ENCODE measurements at places on chromosomes 3 and 15.

GRCh38 chr15:87620393-87620792, 636.1 kb downstream of the NTRK3 start:
- DNase-seq, result no peak

DNA sequence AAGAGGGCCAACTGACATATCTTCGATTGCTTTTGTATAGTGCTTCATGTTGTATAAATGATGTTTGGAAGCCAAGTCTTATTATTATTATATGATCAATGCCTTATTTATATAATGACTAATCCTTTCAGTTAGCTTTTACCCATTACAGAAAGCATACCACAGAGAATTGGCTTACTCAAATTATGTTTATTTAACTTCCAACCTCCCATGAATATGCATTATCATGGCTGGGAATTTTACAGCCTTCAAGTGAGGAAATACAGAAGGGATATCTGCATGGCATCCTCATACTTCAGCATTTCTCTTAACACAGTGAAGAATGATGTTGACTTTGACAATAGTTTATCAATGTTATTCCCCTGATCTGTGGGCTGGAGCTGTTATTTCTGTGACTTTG, 225.9 kb upstream of the GAP43 start:
- DNase-seq, result no peak

DNA sequence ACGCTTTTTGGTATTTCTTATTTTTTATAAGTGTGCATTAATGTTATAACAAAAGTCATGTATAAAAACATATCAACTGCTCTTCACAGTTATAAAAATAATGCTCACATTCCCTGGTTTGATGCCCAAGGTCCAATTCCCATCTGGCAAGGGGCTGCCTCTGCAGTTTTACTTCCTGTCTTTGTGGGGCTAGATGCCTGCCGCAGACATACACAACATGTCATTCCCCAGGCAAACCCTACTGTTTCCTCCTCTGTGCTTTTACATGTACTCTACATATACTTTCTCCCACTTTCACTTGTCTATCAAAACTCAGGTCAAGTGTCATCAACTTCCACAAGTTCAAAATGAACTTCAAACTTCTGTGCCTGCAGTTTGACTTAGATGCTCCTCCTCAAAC, 60.5 kb upstream of the ETV5 start:
- no peak for DNase-seq

- DNase-seq, result no peak
Measured at GRCh38 chr3:111323019-111323418, 219.0 kb upstream of the CD96 start.

- DNase-seq, result no peak
Measured at GRCh38 chr3:32217339-32217738, 21.1 kb upstream of the CMTM8 start.

DNA sequence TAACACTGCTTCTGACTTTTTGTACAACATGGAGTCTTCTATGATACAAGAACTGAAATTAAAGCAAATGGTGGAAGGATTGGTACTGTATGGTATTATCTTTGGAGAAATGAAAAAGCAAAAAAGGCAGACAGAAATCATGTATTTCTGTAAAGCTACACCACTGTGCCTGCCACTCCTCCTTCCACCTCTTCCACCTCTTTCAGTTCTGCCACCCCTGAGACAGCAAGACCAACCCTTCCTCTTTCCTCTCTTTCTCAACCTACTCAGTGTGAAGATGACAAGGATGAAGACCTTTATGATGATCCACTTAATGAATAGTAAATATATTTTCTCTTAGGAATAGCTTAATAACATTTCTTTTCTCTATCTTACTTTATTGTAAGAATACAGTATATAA, 57.0 kb downstream of the CD200 start:
- DNase-seq, result no peak

DNA sequence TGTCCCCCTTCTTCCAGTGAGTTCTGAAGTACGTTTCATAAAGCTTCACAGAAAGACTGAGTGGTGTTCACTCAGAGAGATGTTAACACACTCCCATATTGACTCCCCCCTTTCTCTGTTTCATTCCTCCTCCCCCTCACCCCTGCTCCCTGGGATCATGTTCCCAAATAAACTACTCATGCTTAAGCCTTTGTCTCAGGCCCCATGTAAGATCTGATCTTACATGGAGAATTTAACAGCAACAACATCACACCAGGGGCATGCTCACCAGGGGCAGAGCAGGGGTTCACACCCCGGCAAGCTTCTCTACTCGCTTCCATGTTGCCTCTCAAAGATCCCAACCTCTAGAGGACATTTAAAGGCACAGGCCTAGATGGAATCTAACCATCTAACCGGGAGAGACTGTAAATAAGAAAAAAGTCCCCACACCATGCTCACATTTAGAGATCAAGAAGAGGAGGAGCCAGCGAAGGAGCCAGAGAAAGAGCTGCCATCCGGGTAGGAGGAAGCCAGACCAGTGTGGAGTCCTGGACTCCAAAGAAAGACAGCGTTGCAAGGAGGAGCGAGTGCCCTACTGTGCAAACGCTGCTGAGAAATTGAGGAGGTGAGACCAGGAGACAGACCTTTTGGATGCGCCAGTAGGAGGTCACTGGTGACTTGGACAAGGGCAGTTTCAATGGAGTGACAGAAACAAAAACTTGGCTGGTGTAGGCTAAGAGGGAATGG, 21.4 kb upstream of the SRP14 start:
- no peak for DNase-seq

GRCh38 chr3:80535286-80535685, 767.5 kb upstream of the ROBO1 start:
- DNase-seq, result no peak

DNA sequence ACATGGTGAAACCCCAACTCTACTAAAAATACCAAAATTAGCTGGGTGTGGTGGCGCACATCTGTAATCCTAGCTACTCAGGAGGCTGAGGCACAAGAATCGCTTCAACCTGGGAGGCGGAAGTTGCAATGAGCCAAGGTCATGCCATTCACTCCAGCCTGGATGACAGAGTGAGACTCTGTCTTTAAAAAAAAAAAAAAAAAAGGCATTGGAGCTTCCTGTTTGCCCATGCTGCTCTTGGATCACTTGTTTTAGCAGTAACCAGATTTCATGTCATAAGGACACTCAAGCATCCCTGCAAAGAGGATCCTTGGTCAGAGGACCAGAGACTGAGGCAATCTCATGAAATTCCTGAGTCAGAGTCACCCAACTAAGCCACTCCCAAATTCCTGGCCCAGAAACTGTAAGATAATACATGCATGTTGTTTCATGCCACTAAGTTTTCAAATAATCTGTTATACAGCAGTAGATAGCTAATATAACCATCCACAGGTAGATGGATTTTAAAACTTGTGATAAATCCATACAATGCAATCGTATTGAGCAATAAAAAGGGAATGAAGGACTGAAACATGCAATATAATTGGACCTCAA, 82.0 kb upstream of the XXYLT1 start:
- no peak for DNase-seq
